ENCODE measurements at places on chromosomes 6 and 20.

DNA sequence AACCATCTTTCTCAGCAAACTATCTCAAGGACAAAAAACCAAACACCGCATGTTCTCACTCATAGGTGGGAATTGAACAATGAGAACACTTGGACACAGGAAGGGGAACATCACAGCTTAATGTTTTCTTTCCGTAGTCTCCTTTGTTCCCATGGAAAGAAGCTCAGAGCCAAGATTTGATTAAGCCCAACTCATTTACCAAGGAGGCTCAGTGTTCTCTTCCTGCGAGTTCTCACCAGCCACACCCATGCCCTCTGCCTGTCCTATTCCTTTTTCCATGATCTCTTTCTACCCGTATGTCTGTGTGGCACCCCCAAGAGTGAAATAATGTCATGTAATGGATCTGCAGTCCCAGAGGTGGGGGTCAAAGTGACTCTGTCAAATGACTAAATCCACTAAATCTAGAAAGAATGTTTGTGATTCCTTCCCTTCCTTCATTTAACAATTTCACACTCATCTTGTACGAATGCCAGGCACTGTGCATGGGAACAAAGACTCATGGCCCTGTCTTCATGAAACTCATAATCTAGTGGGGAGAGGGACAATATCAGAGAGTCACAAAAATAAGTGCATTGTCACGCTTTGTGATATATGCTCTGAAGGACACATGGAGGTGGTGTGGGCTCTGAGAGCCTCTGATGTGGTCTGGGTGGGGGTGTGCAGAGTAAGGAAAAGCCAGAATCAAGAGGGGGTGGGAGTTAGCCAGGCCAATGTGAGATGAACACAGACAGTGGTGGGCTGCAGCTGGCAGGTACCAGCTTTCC, 292.1 kb downstream of the CDC5L start:
- DNase-seq, result no peak

DNA sequence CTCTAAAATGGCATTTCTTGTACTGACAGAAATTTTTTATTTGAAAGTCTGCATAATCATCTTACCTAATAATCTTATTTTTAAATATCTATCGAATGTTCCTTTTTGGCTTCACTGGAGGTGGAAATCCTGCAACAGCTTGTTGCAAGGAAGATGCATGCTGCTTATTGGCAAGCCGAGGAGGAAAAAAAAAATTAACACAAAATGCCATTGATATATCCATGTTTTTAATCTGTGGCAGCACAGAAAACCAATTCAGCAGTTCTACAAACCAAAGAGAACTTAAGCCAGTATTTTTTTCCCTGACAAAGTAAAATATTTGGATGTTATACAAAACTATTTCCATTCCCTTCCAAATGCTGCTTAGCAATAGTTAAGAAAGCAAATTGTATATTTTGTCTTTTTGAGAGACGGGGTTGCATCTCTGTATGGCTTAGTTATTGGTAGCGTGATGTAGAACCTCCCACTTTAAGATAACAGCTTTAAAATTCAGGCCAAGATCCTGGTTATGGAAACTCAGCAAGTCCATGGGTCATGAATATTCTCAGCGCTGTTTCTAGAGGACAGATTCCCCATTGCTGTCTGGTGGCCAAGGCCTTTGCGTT, 231.4 kb downstream of the TMEM242 start:
- DNase-seq, result no peak

GRCh38 chr6:6908121-6908520, 199.6 kb upstream of the RREB1 start:
- no peak for DNase-seq

GRCh38 chr20:62605236-62605943, 36.9 kb upstream of the SLCO4A1 start:
- DNase-seq, result no peak

- no peak for DNase-seq
These were observed 74.6 kb upstream of the KCNG1 start for GRCh38 chr20:51097351-51098120.

DNA sequence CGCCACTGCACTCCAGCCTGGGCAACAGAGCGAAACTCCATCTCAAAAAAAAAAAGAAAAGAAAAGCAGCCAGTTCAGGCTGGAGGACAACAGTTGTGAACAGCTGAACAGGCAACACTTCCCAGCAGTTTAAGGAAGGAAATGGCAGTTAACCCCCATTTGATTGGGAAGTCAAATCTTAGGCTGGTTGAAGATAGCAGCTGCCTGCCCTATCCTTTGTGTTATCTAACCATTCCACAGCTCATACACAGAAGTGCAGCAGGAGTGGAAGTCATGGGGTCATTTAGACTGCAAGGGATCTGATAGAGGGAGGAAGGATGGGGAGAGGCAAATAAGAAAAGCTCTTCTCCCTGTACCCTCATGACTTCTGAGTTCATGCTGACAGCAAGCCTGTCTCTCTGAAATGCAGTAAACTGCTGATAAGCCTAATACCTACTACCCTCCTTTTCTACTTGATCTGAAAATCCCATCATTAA, 35.3 kb downstream of the KCTD20 start:
- no peak for DNase-seq

GRCh38 chr6:167116109-167116837, 6.6 kb upstream of the CCR6 start:
- no peak for DNase-seq

DNA sequence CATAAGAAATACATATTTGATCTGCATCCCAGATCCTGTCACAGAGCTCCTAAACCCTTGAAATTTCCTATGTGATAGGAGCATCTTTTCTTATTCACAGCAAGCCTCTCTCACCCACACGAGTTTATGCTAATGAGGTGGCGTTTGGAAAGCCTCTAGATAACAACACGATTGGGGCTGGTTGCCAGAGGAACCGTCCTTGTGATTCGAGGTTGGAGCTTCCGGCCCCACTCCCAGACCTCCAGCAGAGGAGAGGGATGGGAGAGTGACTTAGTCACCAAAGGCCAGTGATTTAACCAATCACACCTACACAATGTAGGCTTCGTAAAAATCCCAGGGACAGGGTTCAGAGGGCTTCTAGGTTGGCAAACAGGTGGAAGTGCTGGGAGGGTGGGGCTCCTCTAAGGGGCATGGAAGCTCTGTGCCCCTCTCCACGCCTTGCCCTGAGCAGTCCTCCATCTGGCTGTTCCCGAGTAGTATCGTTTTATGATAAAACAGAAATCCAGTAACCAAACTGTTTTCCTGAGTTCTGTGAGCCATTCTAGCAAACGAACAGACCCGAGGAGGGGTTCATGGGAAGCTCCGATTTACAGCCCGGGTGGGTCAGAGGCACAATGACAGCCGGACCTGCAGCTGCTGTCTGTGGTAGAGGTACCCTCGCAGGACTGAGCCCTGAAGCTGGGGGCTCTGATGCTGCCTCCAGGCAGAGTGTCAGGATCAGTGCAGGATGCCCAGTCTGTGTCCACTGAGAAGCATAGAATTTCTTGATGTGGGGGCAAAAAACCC, 238.1 kb upstream of the ARID1B start:
- DNase-seq, result no peak

- no peak for DNase-seq
These were observed 14.8 kb downstream of the TP53RK start for GRCh38 chr20:46674253-46675083.

DNA sequence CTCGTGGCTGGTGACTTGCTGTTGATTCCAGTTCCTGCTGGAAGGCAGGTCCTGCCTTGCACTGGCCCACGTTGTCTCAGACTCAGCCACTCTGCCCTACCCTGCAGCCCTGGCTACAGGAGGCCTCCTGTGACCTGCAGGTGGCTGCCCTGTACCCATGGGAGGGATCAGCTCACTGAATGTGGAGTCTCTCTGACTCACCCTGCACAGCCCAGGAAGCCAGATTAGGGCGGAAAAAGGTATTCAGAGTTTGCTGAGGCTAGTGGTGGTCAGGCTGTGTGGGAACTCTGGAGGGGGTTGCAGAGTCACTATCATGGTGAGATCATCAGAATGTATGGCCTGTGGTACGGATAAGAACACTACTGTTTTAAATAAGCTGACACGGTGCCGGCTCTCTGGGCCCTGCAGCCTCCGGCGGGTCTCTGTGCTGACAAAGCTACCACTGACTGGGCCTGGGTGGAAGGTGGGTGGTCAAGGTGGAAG, 24.7 kb upstream of the PYGB start:
- DNase-seq, result no peak
